ENCODE measurements at places on chromosomes 3 and 15.

DNA sequence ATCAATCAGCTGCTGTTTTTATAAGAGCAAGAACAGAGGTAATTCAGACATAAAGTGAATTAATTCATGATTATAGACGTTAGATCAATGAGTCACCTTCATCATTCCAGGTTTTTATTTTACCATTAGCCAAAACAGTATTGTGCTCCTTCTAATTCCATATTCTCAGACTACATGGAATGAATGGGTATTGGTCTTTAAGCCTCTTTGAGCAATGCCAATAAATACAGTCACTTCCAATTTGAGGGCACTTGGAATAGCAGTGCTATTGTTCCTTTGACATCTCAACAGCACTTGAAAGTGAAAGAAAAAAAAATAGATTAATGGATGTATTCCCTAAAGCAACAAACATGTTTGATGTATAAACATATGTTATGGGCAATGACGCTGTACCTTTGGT lies 830.9 kb upstream of the CFAP20DC start:
- no peak for DNase-seq

GRCh38 chr15:91625506-91625905 lies 228.0 kb upstream of the SLCO3A1 start:
- DNase-seq: no peak

DNA sequence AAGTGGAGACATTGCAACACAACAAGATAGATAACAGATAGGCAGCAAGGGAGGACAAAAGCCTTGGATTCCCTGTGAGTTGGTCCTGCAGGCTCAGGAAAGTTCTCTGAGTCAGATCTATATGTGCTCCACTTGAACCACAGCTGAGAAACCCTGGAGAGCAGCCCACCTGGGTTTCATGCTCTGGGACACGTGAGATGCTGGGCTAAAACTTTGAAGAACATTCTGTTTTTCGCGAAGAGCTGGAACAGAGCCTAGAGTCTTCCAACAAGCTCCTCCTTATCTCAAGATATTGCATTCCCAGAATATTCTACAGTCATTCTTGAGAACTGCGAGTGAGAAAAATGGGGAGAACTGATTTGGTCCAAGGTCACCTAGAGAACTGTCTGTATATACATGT lies 583.0 kb upstream of the ROBO1 start:
- no peak for DNase-seq

DNA sequence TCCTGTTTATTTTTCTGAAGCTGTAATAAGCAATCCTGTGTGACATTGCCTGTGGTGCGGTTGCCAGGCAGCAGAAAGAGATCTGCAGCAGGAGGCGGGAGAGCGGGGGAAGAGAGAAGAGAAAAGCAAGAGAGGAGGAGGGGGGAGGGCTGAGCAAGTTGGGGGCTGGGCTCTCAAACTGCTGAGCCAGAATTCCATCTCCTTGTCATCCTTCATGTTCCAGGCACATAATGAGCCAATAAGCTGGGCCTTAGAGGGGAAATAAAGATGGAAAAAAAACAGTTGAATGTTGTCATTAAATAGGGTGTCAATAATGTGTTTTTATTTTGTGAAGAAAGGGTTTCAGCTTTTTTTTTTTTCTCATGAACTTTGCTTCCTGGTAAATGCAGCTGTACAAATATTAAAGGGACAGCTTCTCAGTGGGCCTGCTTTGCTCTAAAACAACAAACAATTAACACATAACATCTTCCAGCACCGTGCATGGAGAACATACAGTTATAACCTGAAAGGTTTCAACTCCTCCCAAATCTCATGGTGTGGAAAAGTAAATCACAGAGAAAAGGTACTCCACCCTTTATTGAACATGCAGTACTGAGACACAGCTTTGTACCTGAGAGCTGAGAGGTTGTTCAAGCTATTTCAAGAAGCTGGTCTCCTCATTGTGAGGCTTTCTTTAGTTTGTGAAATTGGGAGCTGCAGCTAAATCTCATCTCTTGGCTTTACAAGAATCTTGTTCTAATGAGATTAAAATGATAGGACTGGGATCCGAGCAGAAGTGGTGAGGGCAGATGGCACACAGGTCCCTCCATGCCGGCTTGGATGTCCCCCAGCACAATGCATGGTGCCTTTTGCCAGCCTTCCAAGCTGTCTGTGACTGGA lies 451.1 kb upstream of the KCNMB2 start:
- DNase-seq: no peak

- no peak for DNase-seq
Observed at GRCh38 chr3:64000453-64001055, 22.7 kb downstream of the PSMD6 start.

DNA sequence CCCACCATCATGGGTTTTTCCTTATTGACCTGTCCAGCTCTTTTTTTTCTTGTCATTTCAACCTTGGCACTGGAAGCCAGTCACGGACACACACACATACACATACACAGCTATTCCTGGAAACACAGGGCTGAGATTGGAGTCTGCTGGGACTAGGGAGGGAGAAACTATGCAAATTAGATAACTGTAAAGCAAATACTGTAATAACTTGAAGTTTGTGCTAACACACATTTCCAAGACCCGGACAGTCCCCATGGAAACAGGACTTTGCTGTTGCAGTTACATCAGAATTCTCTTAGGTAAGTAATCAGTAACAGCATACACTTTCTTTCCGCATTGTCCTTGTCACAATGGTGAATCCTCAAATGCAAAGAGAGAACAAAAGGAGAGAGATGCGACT lies 304.4 kb downstream of the KBTBD8 start:
- DNase-seq: no peak

DNA sequence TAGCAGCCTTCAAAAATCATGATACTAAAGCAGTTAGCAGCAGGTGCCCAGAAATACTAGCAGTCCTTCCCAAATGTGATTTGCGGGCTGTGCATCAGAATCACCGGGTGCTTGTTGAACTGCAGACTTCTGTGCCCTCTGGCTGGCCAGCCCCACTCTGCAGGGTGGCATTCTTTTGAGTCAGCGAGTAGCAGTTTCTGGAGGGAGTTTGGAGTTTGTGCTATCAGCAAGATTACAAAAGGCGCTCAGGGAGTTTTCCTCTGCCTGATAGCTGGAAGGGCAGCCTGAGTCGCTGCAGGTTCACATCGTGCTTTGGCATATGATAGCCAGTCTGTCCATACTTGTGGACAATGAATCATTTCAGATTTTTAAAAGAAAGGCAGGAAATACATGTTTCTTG lies 57.6 kb downstream of the CLDN11 start:
- no peak for DNase-seq

DNA sequence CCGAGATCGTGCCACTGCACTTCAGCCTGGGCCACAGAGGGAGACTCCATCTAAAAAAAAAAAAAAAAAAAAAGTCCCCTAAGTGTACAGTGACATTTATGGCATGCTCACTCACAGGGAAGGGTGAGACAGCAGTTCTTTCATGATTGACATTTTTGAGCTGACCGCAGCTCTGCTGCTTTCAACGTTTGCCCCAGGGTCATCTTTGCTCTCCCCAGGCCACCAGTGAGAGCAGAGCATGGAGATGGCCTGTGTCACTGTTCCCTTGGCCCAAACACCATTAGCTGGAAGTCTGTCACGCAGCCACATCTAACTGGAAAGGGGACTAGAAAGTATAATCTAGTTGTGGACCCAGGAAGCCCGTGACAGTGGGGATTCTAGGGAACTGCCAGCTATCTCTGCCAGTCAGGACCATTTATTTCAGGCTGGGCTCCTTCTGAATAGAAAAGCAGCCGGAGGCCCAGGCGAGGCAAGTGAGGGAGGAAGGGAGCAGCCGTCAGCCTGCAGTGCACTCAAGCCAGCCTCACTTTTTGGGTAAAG lies 193.4 kb upstream of the HES1 start:
- DNase-seq: no peak

- no peak for DNase-seq
Observed at GRCh38 chr3:31695280-31696008, 162.7 kb downstream of the STT3B start.

- DNase-seq: no peak
Observed at GRCh38 chr3:123792473-123793201, 91.5 kb downstream of the MYLK start.

GRCh38 chr15:42338500-42338899 lies 20.8 kb upstream of the CAPN3 start:
- DNase-seq: no peak

GRCh38 chr15:59131969-59132562 lies 27.1 kb downstream of the CCNB2 start:
- no peak for DNase-seq

GRCh38 chr15:68312701-68313204 lies 35.2 kb downstream of the FEM1B start:
- DNase-seq: no peak

DNA sequence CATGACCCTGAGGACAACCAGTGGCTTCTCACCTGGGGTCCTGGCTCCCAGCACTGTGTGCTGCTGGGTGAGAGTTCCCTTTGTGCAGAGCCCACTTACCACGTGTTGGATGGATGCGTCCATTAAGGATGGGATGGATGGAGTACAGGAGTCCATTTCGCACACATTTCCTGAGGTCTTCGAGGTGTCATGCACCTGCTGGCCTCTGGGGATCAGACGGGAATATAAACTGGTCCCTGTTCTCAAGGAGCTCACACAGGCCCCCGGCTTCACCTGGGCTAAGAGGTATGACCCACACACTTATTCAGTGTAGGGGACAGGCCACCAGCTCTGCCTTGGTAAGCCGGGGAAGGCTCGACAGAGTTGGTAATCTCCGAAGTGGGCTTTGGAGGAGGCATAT lies 39.5 kb downstream of the MAGEF1 start:
- no peak for DNase-seq

GRCh38 chr3:148077318-148077923 lies 620.3 kb upstream of the AGTR1 start:
- no peak for DNase-seq

DNA sequence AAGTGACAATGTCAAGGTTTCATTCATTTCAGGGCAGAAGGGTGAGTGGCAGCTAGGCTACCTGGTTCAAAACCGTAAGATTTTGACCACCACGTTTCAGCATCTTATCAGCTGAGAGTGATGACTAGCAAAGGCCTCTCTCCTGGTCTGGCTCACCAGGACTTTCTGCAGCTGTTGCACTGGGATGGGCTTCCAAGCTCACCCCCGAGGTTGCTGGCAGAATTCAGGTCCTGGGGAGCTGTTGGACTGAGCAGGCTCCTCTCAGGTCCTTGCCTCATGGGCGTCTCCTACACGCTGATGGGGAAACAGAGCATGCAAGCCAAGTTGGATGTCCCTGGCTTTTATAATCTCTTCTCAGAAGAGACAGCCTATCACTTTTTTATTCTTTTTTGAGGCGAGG lies 88.8 kb upstream of the RNU6-1 start:
- no peak for DNase-seq

DNA sequence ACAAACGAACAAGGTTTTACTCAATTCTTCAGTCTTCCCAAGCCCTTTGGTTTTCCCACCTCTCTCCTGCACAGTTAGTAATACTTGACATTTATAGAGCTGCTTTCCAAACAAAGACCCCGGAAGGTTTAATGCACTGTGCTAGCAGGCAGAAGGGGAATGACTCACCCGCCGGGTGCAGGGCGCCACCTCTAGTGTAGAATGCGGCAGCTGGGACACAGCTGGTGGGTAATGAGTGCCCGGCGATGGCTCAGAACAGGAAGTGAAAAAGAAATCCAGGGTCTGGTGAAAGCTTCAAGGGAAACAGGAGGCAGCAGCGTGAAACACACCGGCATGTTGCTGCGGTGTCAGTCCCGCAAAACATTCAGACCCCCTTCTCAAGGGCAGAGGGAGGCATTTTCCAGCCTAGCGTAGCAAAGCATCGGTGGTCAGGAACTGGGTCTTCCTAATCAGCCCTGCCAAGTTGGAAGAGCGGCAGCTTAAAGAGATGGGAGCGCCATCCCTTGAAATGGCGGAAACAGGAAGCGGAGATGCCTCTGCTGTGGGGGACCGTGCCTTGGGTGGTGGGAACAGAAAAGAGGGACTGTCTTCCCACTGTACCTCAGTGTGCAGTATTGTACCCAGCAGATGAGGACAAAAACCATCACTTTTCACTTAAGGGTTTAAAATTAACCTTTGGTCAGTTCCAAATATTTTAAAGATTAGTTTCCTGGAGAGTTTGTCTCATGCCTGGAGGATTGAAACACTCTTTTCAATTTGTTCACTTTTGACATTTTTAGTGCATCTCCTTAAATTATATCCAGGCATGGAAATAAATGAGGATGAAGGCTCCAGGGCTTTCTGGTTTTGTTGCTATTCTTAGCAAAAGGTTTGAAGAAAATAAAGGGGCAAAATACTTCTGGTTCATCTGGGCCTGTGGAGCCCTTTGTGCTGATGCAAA lies 160.7 kb upstream of the MCTP2 start:
- DNase-seq: no peak

DNA sequence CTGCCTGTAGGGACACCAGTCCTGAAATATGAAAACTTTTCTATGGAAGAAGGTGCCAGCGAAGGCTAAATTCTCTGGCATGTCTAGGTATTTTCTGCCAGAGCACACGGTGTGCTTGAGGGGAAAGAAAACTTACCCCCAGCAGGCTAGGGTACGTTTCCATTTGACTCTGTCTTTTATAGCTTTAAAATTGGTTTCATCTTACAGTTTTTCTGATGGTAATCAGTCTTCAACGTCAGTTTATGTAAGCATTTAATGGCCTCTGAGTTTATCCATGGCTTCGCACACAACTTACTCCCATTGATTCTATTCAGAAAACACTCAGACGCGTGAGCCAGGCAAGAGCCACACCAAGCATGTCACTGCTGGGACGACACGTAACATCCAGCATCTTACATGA lies 249.7 kb downstream of the ADAMTS17 start:
- DNase-seq: no peak

DNA sequence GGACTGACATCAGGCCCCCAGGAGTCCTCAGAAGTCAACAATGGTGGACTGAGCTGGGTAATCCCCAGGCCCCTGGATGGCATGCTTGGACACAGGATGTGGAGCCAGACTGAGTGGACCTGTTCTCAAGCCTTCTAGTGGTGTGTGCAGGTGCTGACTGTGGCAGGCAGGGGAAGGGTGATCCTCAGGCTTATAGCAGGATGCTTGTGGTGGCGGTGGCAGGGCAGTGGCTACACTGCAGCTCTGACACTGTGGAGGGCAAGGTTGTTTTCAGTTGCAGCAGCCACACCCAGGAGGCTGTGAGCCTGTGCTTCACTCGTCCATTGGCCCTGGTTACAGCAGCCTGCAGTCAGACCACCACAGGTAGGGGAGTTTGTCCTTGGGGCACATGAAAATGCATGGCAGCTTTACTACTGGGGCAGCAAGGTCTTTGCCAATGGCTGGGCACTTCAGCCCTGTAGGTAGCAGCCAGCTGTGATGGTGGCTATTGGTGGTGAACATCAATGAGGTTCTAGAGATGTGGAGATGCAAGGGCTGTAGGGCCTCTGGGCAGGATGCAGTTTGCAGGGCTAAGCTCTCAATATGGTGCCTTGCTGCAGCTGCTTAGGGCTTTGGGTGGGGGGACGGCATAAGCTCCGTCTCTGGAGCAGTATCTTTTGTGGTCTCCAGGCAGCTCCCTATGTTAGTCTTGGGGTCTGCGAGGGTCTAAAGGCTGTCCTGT lies 17.5 kb upstream of the MYO5A start:
- DNase-seq: no peak

DNA sequence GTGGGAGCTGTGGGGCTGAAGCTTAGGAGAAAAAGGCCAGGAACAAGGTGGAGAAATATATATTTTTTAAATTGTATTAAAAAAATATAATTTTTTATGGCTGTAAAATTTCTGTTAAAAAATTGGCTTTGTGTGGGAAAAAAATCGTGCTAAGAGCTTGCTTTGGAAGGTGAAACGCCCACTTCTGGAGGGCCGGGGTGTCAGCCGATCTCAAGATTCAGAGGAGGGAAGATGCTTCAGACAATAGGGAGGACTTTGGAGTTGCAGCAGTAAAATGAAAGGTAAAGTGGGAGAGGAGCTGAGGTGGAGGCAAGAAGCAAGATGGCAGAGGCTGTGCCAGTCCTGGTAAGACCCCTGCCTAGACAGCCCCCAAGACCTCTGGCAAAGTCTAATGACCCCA lies 45.9 kb upstream of the BLM start:
- no peak for DNase-seq

- DNase-seq: no peak
Observed at GRCh38 chr15:60706145-60706544, 227.2 kb upstream of the ICE2 start.

Data from glomerular endothelial cell (primary cell).